Breast epithelium (tissue), 4 donors: ENCODE measurements at places on chromosomes 16 and 17. TPM values are rescaled to one million over a fixed set of nuclear protein-coding genes. Genes with fewer than 3 reads are reported as not detected.

The IL34 gene
- 7.5 TPM for total RNA-seq

The SALL1 gene
- total RNA-seq: 0.32 TPM

- peak overlapping the region; percentile 95 for H3K4me3 ChIP-seq
- no peaks in the 10 kb centered on the region for H3K27me3 ChIP-seq
- peaks cover 10% of the 10 kb centered on the region for H3K4me1 ChIP-seq
- H3K27ac ChIP-seq: peak overlapping the region; percentile 99
Measured at GRCh38 chr16:11587643-11588247, 1.0 kb upstream of the LITAF start.

DNA sequence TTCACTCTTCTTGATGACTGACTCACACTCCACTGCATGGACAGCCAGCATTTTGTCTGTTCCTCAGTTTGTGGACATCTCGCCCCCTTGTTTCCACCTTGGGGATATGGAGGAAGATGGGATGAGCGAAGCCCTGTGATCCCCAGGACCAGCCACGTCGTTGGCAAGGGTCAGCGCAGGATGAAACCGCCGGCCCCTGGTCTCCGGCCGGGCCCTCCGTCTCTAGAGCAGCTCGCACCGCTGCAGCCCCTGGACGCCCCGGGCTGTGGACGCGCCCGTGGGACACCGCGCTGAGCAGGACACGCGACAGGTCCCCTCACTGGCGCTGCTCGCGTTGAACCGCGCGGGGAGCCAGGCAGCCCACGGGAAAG lies 604 bp upstream of the ZC3H18 start:
- no peak for DNase-seq
- peak overlapping the region; percentile 90 for H3K4me3 ChIP-seq
- no peaks in the 10 kb centered on the region for H3K36me3 ChIP-seq
- H3K27me3 ChIP-seq: no peaks in the 10 kb centered on the region
- peaks cover 3% of the 10 kb centered on the region for H3K4me1 ChIP-seq

DNA sequence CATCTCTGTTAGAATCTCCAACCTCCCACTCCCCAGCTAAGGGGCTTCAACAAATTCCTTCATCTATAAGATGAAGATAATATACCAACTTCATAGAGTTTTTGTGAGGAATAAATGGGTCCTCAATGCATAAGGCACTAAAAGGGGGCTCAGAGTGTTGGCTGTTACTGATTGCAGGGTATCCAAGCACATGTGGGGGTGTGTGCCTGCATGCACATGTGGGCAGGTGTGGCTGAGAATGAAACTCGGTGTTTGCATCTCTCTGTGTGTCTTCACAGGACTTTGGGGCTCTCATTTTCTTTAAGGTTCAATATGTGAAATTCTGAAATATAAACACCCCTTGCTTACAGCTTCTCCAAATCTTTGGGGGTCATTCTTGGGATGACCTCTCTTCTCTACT lies 4.1 kb upstream of the PPP1R9B start:
- H3K27ac ChIP-seq: peak overlapping the region; percentile 94
- H3K27me3 ChIP-seq: no peaks in the 10 kb centered on the region
- H3K4me3 ChIP-seq: no peak overlapping the region
